ENCODE measurements at places on chromosomes 16 and 17.
A peak's percentile ranks its signal among the peaks of the same experiment; 100 is the strongest.

DNA sequence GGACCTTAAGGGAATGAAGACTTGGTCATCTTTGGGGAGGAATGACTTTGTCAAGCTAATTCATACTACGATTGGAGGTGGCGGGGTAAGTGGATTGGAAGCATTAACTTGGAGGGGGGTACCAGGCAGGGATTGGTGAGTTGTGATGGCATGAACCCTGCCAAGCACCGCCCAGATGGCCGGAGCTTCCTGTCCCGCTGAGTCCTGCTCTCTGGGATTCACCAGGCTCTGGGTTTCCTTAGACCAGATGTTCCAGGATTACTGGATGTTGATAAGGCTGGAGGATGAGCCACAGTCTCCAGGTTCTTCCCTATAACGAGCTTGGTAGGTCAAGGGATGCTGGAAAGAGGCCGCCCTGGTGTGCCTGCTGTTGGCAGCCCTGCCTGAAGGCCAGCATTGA is 154.9 kb downstream of the SDK2 start:
- no peak for DNase-seq

GRCh38 chr16:80563066-80563465 is 22.3 kb downstream of the DYNLRB2 start:
- DNase-seq = no peak

- DNase-seq = peak; percentile 64
These were observed at the start of gene STAT5B for GRCh38 chr17:42276359-42276608. STAT5B (minus strand) TSS chr17:42276391; CDS start chr17:42232127, 44,264 bp downstream.

GRCh38 chr17:9064311-9064834 is 43.1 kb downstream of the NTN1 start:
- DNase-seq = no peak

DNA sequence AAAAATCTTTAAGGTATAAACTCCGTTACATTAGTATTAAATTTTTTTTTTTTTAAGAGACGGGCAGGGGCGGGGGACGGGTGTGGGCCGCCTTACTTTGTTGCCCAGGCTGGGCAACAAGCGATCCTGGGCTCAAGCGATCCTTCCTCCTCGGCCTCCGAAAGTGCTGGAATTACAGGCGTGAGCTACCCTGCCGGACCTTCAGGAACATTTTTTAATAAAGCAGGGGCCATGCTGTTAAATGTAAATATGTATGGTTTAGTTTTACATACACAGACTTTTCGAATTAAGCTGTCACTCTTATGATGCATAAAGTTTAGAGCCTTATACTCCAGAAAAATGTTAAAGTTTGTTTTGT is 2.4 kb downstream of the PPM1D start:
- no peak for DNase-seq

DNA sequence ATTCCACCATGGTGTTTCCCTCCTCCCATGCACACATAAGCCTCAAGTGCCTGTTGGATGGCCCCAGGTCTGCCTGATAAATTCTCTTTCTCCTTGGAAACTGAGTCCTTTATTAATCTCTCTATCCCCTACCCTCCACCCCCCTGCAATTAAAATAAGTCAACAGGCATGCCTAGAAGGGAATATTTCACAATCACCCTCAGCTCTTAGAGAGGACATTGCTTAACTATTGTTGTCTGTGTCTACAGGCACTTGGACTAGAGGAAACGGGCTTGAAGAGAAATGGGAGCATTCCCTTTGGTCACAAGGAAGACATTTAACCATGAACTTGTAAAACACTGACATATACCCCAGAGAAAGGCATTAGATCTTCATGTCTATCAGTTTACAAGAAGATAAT is 39.5 kb downstream of the RCVRN start:
- no peak for DNase-seq

DNA sequence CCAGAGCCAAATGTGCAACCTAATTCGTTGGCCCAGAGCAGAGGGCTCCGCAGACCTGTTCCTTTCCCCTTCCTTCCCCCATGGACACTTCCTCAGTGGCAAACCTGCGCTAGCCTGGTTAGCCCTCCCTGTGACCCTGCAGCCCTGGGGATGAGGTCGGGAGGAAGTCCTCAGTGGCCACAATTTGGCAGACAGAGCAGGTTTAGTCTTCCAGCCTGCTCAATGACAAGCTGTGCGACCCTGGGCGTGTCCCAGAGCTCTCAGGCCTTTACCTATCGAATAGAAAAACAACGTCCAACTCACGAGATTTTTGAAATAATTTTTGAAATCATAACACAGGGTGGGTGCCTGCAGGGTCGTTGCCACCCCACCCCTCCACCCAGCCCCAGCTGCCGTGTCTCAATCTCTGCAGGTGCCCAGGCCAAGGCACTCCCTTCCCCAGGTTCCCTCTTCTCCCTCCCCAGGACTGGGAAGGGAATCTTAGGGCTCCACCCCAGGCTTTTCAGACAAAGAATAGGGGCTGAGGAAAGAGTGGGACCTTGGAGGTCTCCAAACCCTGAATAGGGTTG is 1.4 kb downstream of the HBM start:
- DNase-seq = no peak

DNA sequence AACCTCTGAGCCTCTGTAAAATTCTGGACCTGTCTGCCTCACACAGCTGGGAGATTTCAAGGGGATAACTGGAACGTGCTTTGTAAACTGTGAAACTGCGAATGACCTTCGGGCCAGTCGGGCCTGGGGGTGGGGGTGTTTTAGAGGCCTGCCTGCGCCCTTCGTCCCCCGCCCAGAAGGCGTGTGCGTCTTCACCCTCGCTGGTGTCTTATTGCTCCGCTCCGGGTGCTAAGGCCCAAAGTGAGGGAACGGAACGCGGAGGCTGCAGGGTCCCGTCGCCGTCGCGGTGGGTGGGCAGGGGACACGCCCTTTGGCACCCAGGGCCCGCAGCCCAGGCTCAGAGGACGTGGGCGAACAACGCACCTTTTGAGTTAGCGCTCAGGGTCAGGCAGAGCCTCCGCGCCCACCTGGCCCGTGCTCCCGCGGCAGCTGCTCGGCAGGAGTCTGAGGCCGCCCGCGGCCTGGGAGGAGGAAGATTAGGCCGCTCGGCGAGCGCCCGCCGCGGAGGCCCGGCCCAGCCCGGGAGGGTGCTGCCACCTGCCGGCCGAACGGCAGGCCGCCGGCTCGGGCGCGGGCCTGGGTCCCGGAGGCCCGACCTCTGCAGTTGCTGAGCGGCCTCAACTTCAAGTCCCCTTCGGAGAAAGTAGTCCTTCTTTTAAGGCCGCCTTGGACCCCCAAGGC is 29.7 kb downstream of the DCAKD start:
- peak; percentile 63 for DNase-seq

DNA sequence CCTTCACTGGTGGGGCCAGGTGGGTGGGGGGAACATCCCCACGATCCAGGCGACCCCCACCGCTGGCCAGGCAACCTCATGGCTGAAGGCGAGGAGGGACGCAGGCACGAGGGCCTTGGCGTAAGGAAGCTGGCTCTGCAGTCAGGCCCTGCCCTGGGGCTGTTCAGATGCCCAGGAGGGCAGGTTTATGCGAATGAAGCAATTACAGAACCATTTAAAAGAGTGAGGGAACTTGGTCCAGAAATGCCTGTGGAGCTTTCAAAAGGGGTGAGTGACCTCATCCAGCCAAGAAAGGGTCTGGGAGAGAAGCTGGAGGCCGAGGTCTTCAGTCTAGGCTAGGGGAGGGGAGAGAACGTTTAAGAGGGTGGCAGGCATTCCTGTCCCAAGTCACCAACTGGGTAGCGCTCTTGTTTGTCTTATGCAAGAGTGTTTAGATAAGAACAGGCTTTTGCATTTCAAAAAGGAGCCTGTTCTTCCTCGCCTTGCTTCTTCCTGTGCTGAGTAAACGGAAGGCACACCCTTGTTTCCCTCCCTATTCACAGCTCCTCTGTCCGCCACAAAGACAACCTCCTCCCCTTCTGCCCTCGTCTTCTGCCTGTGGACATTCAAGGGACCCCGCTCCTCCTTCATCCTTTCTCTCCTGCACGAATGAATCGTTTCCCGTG is 183.5 kb upstream of the SDK2 start:
- peak; percentile 30 for DNase-seq

Measured in activated CD4-positive, alpha-beta T cell treated with anti-CD3 and anti-CD28 coated beads, Interleukin-2, amount 10 ng/mL, durations not matched to agents 7 days and 5 days (primary cell).